ENCODE measurements at places on chromosomes 7 and 10. TPM values are rescaled to one million over a fixed set of nuclear protein-coding genes. Genes with fewer than 3 reads are reported as not detected.

The GDI2 gene
- 395 TPM for total RNA-seq

- DNase-seq: no peak
Measured at GRCh38 chr7:22601003-22601402, 101.0 kb upstream of the STEAP1B start.

- DNase-seq: peak; percentile 50
Measured at GRCh38 chr7:80941208-80941758, 22.4 kb upstream of the SEMA3C start.

GRCh38 chr10:118286051-118286838 lies 55.9 kb downstream of the FAM204A start:
- DNase-seq: no peak

- no peak for DNase-seq
Measured at GRCh38 chr10:43223056-43223455, 43.8 kb downstream of the RASGEF1A start.

Measured in HT1080 (cell line).